Astrocyte (in vitro differentiated cells and primary cell): ENCODE measurements at places on chromosomes 16 and 17. TPM values are rescaled to one million over a fixed set of nuclear protein-coding genes. Genes with fewer than 3 reads are reported as not detected.

SLC39A11 gene
- total RNA-seq, result 21.5 and 22.1 TPM in 2 replicates

SLC52A1 gene
- total RNA-seq, result not detected in 2 replicates

KRTAP4-3 gene
- total RNA-seq, result not detected in 2 replicates

CORO1A gene
- total RNA-seq, result 3.1 and 4.0 TPM in 2 replicates

ADAP2 gene
- total RNA-seq, result 0.89 and 1.1 TPM in 2 replicates

OR3A3 gene
- not detected in 2 replicates for total RNA-seq

MAF gene
- 19.3 and 21.8 TPM in 2 replicates for total RNA-seq

PRSS21 gene
- total RNA-seq, result not detected in 2 replicates

ZNF75A gene
- total RNA-seq, result 26.9 and 30.5 TPM in 2 replicates

MT1E gene
- total RNA-seq, result 10.7 and 11.9 TPM in 2 replicates

ZNF423 gene
- total RNA-seq, result 10.6 and 12.4 TPM in 2 replicates

HIC1 gene
- 9.0 and 14.5 TPM in 2 replicates for total RNA-seq

TOM1L1 gene
- total RNA-seq, result 20.3 and 27.1 TPM in 2 replicates

ZNF319 gene
- total RNA-seq, result 11.2 and 11.5 TPM in 2 replicates

C16orf96 gene
- 0.20 and 0.38 TPM in 2 replicates for total RNA-seq

MYL11 gene
- total RNA-seq, result not detected in 2 replicates

HOXB1 gene
- not detected in 2 replicates for total RNA-seq

NPIPA3 gene
- 0.94 and 9.8 TPM in 2 replicates for total RNA-seq

KRTAP4-5 gene
- total RNA-seq, result not detected in 2 replicates

PLEKHM1 gene
- total RNA-seq, result 32.5 and 41.9 TPM in 2 replicates

SDR42E1 gene
- total RNA-seq, result not detected in 2 replicates

CTRB2 gene
- total RNA-seq, result 0.43 TPM in 1 of 2 replicates, not detected in the other

MVD gene
- 50.3 and 63.9 TPM in 2 replicates for total RNA-seq

CD68 gene
- total RNA-seq, result 4.4 and 6.2 TPM in 2 replicates

NDUFAF8 gene
- total RNA-seq, result 52.6 and 67.2 TPM in 2 replicates

GPR179 gene
- 0.07 and 0.10 TPM in 2 replicates for total RNA-seq

RND2 gene
- total RNA-seq, result 1.3 and 2.3 TPM in 2 replicates

ABCC12 gene
- total RNA-seq, result not detected in 2 replicates

GAST gene
- not detected in 2 replicates for total RNA-seq

SPNS1 gene
- total RNA-seq, result 57.8 and 65.8 TPM in 2 replicates

SLFN12 gene
- total RNA-seq, result 39.3 and 52.5 TPM in 2 replicates

OR1F1 gene
- total RNA-seq, result 0.32 TPM in 1 of 2 replicates, not detected in the other

RUNDC3A gene
- total RNA-seq, result 2.0 and 3.4 TPM in 2 replicates

GALR2 gene
- total RNA-seq, result 0.36 TPM in 1 of 2 replicates, not detected in the other

KIF2B gene
- not detected in 2 replicates for total RNA-seq

ABCC3 gene
- total RNA-seq, result 0.41 and 0.55 TPM in 2 replicates

CCL7 gene
- not detected in 2 replicates for total RNA-seq
